PC-3 (cell line): ENCODE measurements at places on chromosomes 3 and 15.

- no peak for DNase-seq
These were observed 37.7 kb upstream of the HES1 start for GRCh38 chr3:194098081-194098842.

GRCh38 chr15:42359249-42359648, at the start of gene CAPN3:
Gene CAPN3 (plus strand): TSS chr15:42359501. CDS start chr15:42359806, 305 bp downstream.
- DNase-seq: no peak

DNA sequence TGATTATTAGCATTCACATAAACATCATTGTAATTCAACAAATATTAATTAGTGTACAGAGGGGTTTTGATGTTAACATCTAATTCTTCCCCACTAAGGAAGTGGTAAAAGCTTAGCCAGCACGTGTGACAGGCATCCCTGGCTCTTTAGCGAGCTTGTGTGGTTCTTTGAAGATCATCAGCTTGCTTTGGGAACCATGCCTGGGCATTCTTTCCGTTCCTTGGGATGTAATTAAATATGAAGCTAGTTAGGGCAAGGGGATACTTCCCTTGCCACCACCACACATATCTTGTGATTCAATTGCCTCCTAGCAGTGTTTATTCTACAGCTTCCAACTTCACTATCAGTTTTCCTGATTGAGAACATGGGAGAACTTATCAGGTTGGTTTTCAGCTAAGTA, 246.5 kb downstream of the MYRIP start:
- DNase-seq: no peak

- no peak for DNase-seq
These were observed 16.9 kb downstream of the RBM15B start for GRCh38 chr3:51408021-51408420.

GRCh38 chr15:55823191-55823670, 80.3 kb upstream of the PRTG start:
- DNase-seq: no peak

- no peak for DNase-seq
These were observed 69.1 kb upstream of the SEC13 start for GRCh38 chr3:10389995-10390394.

DNA sequence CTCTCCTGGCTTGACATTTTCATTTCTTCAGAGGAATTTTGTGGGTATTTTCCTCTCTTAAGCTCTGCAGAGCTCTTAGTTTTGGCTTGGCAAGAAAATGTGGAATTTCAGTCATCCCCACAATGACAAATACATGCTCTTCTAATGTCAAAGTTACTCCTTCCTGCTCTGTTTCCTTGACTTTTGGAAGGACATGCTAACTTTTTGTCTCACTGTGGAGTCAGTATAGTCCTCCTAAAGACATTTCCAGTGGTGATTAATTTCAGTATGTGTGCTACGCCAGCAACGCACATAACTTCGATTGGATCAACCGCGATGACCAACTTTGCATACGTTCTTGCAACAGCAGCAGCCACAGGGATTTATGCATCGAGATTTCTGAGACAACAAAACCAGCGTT, 13.3 kb downstream of the EBLN2 start:
- DNase-seq: no peak
